ENCODE measurements at places on chromosomes 4 and X.
A peak's percentile ranks its signal among the peaks of the same experiment; 100 is the strongest.

DNA sequence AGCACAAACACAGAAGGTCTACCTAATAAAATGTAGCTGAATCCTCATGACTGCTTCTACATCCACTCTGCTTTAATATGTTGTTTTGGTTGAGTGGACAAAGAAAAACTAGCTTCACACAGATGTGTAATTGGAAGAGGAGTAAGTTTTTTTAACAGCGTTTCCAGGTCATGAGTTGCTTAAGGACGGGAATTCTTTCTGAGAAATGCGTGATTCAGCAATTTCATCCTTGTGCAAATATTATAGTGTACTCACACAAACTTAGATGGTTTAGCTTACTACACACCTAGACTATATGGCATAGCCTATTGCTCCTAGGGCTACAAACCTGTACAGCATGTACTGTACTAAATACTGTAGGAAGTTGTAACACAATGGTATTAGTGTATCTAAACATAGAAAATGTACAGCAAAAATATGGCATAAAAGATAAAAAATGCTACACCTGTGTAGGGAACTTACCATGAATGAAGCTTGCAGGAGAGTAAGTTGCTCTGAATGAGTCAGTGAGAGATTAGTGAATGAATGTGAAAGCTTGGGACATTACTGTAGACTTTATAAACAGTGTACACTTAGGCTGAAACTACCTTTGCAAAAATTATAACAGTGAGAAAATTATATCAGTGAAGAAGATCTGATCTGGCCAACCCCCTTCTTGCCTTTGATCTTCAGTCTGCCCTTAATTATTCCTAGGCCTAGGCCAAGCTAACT, 70.8 kb upstream of the IL15 start:
- DNase-seq: no peak

DNA sequence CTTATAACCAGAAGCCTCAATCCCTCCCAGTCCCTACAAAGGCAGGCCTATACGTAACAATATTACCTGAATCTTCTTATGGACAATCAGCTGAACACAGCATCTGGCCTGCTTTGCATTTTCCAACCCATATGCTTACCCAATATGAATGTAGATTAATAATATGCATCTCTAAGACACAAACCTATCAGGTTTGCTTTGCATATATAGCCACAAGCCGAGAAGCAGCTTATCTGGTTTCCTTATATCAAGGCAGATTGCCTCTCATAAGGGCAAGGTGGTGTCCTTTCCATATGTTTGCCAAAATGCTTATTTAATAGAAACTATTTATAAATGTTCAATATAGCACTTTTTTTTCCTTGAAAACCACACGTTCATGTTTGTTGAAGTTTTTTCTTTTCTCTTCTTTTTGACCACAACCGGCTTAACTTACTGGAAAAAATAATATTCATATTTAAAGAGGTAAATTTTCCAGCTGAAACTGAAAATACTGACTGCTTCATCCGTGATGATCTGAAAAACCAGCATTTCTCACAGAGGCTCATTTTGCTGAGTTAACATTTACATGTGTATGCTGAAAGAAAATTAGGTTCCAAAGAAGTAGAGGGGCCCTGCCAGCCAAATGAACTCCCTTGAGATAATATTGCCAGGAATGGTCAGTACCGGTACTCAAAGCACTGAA, 3.8 kb downstream of the IL21 start:
- DNase-seq: no peak

DNA sequence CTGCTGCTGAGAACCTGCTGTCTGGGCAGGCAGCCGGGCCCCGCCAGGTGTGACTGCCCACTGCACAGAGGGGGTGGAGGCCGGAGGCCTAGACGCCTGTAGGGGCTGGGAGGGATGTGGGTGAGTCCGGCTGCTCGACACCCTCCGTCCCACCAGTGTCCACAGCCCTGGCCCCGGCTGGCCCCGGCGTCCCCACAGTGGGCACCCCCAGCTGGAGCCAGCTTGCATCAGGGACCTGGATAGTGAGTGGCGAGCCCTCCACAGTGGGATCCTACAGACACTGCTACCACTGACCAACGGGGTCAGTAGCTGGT, 34.7 kb upstream of the SPON2 start:
- DNase-seq: no peak

DNA sequence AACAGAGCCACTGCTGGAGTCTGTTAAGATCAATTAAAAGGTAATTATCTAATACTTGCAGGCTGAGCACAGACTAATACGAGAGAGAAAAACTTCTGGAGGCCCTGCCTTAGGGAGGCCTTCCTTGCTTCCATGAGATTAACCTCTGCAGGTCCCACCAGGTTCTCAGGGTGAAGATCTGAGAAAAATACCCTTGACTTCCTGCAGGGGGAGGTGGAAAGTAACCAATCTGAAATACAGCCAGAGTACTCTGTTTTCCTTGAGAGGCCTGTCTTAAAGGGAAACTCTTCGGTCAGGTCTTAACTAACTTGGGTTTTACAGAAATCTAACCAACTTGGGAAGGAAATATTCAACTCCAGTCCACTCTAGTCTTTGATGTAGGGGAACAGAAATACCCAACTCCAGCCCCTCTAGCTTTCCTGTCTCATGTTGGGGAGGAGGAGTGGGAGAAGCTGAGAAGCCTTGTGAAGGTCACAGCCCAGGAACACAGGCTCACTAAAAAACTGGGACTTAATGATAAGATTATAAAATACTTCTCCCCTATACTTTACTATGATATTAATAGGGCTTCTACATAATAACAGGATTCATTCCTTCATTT, 77.1 kb downstream of the TBCK start:
- DNase-seq: peak; percentile 14

DNA sequence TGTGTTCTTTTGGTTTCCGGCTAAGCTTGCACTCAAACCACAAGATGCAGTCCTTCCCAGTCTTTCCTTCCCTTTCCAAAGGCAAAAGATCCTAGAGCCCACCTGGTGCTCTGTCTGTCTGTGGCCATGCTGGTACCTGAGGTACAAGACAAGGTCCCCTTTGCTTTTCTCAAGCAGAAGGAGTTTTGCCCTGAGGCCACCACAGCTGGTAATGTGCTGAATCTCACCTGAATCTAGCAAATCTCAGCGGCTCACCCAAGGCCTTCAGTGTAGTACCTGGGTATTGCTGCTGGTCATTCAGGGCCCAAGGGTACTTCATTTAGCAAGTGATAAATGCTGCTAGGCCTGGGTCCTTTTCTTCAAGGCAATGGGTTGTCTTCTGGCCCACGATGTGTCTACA, 20.5 kb upstream of the KLF8 start:
- no peak for DNase-seq

GRCh38 chr4:185128272-185129119, 14.6 kb upstream of the SLC25A4 start:
- peak; percentile 29 for DNase-seq

DNA sequence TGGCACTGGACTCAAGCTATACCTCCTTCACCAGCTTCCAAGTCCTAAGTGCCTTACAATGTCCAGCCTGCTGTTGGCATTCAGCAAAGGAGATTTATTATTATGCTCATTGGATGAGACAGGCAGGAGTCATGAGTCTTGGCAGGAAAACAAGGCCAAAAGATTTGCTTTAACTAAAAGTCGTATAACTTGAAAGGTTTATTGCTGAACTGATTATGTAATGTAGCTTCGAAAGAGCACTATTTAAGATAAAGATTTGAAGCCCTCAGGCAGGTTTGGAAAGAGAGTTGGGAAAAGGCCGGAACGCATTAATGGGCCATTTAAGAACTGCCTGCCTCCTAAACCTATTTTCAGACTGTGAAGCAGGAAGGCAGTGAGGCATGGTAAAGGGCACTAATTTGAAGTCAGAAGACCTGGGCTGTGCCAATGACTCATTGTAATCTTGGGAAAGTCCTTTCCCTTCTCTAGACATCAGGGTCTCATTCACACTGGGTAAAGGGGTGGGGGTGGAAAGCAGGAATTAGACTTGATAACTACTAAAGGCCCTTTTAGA, 280.5 kb upstream of the EDA2R start:
- no peak for DNase-seq

GRCh38 chr4:128663325-128663724, 146.2 kb upstream of the JADE1 start:
- DNase-seq: no peak

- no peak for DNase-seq
Measured at GRCh38 chr4:170391066-170391740, 301.4 kb upstream of the AADAT start.

- DNase-seq: no peak
Measured at GRCh38 chrX:39705290-39705689, 392.5 kb downstream of the BCOR start.

GRCh38 chr4:51880016-51880915, 37.3 kb downstream of the DCUN1D4 start:
- no peak for DNase-seq

GRCh38 chr4:5708449-5709206, at the start of gene EVC2:
TSS of gene EVC2 (minus strand) at chr4:5708559. CDS start at chr4:5708513, 46 bp downstream.
- peak; percentile 14 for DNase-seq

- DNase-seq: no peak
Measured at GRCh38 chr4:112563431-112564200, 47.6 kb upstream of the NEUROG2 start.

DNA sequence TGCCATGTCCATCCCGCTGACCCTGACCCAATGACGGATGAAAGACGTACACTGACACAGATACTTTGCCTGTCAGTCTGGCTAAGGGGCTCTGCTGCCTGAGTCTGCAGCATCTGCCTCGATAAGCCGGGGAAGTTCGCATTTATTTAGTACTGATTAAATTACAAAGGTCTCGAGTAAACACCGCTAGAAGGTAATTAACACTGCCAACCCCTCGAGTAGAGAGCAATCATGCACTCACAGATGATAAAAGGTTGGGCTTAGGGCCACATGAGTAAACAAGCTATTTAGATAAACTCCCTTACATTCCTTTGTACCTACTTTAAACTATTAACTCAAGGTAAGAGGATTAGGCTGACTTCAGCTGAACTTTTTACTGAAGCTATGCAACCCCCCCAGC, 16.0 kb upstream of the RBMXL3 start:
- DNase-seq: no peak

- DNase-seq: no peak
Measured at GRCh38 chr4:71020611-71021010, 27.2 kb downstream of the DCK start.

DNA sequence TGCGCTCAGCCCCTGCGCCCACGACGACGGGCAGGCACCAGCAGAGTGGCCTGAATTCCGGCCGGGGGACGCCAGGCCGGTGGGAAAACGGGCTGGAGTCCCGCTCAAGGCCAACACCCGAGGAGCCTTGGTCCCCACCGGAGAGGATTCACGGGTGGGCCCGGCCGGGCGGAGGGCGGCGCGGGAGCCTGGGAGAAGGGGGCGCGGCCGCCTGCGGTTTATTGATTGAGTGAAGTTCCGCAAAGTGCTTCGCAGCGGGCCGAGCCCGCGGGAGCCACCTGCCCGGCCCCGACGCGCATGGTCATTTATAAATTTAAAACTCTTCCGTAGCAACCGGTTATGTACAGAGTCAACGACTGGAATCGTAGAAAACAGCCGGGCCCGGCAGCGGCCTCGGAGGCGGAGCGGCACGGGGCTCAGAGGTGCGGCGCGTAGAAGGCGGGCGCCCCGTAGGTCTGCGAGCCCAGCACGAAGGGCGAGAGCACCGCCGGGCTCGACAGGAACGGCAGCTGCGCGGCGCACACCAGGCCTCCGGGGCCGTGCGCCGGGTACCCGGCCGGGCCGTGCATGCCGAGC, 3.6 kb downstream of the NKX1-1 start:
- no peak for DNase-seq

GRCh38 chr4:74433043-74433442, 11.9 kb upstream of the AREG start:
- DNase-seq: no peak

- DNase-seq: no peak
Measured at GRCh38 chr4:133150486-133151340, 1.6 kb downstream of the PCDH10 start.

DNA sequence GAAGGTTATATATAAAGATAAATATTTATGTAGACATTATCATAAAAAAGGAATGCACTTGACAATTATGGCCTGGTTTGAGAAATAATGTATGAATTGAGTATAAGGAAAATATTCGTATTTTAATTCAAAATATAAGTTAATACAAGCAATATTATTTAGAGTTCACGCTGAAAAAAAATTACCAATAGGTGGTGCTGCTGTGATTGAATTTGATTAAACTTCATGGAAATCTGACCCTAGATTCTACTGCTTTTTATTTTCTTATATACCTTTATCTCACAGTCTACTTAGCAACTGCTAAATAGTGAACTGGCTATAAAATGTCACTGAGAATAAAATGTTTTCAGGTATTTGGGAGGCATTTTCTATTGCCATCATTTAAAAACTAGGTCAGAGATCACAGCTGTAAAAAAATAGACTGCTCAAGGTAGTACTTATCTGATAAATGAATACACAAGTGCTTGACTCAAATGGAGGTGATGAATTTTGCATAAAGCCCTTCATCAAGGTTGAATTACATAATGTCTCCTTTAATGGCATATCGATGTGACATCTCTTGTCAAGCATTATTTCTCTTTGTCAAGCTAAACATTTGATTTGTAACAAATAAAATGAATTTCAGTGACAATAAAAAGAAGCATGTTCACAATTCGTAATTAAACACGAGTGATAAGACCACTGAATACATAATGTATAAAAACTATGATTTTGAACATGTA, 1638.8 kb upstream of the PCDH7 start:
- DNase-seq: no peak

GRCh38 chr4:127244515-127244914, 388.2 kb upstream of the INTU start:
- no peak for DNase-seq

DNA sequence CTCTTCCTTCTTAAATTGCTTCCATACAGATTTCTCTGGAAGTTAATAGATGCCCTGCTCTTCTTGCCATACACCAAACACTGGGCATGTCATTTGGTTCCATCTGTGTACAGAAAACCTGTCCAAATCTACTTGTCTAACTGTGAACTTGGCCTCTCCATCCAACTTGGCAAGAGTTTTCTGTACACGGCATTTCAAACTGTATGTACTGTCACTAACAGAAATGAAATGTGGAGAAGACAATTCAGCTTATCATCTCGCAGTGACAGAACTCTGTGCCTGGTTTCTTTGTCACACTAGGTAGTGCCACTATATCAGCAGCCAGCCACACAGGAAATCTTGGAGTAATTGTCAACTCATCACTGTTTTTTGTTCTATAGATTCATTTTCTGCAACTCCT, 58.2 kb downstream of the CXXC4 start:
- no peak for DNase-seq

GRCh38 chr4:35250331-35250730, 994.0 kb downstream of the ARAP2 start:
- no peak for DNase-seq

- peak; percentile 29 for DNase-seq
Measured at GRCh38 chr4:46931981-46932380, 22.9 kb upstream of the COX7B2 start.

DNA sequence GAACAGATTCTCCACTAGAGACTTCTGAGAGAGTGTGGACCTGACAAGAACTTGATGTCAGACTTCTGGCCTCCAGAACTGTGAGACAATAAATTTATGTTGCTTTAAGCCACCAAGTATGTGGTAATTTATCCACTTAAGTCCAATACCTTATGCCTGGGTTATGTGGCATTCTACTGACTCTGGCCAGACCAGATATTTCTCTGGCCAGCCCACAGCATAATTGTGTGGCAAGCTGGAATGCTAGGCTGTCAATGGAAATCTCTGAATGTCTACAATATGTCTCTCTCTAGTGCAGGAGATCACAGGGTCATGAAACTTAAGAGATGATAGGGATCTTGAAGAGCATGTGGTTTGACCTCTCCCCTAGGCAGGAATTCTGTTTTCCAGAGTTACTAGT, 251.0 kb downstream of the ZNF674 start:
- no peak for DNase-seq

GRCh38 chr4:84767168-84767567, 184.2 kb downstream of the CDS1 start:
- DNase-seq: no peak

- DNase-seq: no peak
Measured at GRCh38 chr4:16969696-16970135, 71.3 kb upstream of the LDB2 start.

Measured in CD4-positive, alpha-beta T cell treated with Interleukin-12 subunit alpha and Interleukin-12 subunit beta, for 1 hour (primary cell).